ENCODE measurements at places on chromosomes 12 and 14.

- no peak for DNase-seq
Measured at GRCh38 chr14:55482936-55483605, 42.7 kb upstream of the TBPL2 start.

DNA sequence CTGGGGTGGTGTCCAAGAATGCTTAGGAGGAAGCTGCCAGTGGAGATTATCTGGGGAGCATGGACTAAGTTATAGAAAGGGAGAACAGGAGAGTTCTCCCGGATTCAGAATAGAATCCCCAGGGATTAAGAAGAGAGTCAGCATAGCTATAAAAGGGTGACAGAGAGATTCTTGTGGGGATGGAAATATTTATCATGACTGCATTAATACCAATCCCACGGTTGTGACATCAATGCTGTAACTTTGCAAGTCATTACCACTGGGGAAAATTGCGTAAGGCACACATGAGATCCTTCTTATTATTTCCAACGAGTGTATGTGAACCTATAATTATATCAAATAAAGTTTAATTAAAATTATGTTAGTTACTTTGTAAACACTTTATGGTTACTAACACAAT, 447.9 kb upstream of the TMEM132C start:
- DNase-seq, result no peak

DNA sequence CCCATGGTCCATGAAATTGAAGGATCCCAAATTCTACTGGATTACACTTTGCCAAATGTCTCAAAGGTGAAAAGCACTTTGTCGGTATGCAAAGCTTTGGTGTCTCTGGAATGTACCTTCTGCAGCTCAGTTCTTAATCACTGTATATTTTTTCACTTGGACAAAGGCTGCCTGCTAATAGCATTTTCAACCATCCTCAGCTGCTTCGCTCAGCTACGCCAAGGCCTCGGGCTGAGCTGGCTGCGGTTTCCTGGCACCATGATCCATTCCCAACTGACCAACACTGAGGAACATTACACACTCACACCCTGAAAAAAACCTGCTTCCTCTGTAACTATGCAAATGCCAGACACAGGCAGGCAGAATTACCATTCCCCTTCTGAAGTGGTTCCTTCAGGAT, 335.2 kb downstream of the DPF3 start:
- DNase-seq, result no peak

GRCh38 chr14:29814156-29815015, 113.3 kb downstream of the PRKD1 start:
- DNase-seq, result no peak

DNA sequence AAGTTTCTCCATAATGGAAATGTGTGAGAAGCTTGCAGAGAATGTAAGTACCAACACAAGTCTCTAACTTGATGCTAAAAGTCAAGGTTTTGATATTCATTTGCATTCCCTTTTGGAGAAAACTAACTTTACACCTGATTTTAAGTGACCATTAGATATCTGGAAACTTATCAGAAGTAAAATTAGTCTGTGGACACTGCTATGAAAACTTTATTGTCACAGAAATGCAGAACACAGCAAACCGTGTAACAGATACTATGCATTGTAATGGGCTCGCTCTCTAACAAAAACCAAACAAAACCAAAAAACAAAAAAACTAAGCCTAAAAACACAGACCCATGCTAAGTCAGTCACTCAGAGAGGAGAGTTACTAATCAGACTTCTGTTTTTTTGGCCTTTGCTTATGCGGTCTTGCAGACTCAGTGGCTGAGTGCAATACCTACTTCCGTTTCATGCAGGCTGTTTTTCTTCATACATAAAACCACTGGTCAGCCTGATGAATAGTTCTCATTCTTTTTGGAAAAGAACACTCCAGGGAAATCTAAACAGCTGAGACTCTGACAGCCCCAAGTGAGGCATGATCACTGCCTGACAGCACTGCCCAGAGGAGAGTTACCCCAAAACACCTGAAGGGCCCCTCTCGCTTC, 35.7 kb downstream of the NRDE2 start:
- DNase-seq, result no peak

GRCh38 chr12:132273992-132274334, 55.4 kb downstream of the GALNT9 start:
- no peak for DNase-seq

- DNase-seq, result no peak
Measured at GRCh38 chr14:75454963-75455546, 27.2 kb downstream of the JDP2 start.

DNA sequence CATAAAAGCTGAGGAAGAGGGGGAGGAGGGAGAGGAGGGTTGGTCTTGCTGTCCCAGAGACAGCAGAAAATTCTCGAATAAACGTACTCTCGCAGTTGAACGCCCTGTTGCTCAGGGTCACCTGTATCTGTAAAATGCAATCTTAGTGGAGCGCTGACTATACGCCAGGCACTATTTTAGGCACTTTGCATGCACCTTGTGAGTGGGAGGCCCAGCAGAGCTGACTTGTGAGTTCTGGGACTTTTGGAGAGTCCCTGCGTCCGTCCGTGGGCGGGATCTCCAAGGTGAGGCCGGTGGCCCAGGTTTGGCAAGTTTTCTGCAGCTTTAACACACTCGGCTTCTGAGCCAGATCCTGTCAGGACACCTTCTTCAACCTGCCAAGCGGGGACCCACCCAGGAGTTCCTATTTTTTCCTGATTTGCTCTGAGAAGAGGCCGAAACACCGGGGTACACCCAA, 32.5 kb upstream of the PLEKHG6 start:
- no peak for DNase-seq

DNA sequence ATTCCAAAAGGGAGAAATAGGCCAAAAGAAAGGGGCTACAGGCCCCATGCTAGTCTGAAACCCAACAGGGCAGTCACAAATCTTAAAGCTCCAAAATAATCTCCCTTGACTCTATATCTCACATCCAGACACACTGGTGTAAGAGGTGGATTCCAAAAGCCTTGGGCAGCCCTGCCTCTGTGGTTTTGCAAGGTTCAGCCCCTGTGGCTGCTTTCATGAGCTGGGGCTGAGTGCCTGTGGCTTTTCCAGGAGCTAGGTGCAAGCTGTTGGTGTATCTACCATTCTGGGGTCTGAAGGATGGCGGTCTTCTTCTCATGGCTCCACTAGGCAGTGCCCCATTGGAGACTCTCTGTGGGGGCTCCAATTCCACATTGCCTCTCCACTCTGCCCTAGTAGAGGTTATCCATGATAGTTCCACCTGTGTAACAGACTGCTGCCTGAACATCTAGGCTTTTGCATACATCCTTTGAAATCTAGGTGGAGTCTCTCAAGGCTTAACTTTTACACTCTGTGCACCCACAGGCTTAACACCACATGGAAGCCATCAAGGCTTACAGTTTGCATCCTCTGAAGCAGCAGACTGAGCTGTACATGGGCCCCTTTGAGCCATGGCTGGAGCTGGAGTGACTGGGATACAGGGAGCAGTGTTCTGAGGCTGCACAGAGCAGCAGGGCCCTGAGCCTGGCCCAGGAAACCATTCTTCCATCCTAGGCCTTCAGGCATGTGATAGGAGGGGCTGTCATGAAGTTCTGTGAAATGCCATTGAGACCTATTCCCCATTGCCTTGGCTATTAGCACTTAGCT, 66.5 kb upstream of the ABCD2 start:
- DNase-seq, result no peak

- no peak for DNase-seq
Measured at GRCh38 chr12:102602521-102602920, 122.2 kb upstream of the IGF1 start.

GRCh38 chr12:83414981-83415380, 728.3 kb downstream of the TMTC2 start:
- DNase-seq, result no peak

GRCh38 chr14:32666308-32666707, 272.4 kb upstream of the NPAS3 start:
- DNase-seq, result no peak

DNA sequence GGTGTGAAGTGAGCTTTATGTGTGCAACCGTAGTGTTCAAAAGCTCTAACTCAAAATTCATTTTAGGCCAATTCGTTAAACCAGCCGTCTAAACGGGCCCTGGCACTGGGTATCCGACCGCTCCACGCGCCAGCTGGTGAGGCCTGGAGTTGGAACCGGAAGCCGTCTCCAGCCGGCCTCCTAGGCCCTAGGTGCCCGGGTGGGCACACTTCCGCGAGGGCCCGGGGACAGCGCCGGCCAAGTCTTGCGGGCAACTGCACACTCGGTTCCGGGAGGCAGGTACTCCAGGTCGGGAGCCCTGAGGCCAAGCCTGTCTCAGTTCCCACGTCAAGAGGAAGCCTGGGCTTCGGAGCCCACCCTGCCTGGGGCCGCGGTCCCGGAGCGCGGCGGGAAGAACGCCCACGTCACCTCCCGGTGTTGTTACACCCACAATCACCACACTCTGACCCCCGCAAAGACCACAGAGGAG, 16.2 kb downstream of the OTX2 start:
- DNase-seq, result no peak

GRCh38 chr14:85461432-85462133, 68.4 kb upstream of the FLRT2 start:
- DNase-seq, result no peak

GRCh38 chr12:113625499-113625898, 153.8 kb upstream of the LHX5 start:
- no peak for DNase-seq

DNA sequence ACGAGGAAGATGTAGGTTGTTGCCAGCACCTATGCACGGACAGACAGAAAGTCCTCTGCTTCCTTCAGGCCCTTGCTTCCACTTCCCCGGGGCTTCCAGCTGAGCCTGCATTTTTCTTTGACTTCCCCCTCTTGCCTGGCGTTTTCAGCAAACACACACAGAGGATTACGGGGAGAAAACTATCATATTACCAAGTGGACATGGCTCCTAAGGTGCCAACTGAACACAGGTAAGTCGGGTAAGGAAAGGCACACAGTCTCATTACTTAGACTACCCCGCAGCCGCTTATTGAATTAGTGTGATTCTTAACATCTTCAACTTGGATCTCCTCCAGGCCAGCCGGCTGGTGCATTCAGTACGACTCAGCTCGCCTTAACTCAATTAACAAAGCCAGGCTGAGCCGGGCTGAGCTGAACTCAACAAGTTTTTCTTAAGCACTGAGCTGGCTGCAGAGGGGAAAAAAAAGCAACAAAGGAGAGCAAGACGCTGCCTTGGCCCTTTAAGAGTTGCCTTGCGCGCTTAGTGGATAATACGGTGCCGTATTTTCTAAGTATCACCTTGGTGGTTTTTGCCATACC, 19.2 kb upstream of the MAP1LC3B2 start:
- no peak for DNase-seq

- DNase-seq, result no peak
Measured at GRCh38 chr12:20459920-20460319, 91.6 kb downstream of the PDE3A start.

Measured in immature natural killer cell (primary cell).